ENCODE measurements at places on chromosomes 2 and 18.

- DNase-seq = no peak
These were observed 7.1 kb upstream of the GRHL1 start for GRCh38 chr2:9944330-9944758.

- DNase-seq = peak; percentile 57
These were observed 17.2 kb downstream of the PCBP1 start for GRCh38 chr2:70104231-70105111.

DNA sequence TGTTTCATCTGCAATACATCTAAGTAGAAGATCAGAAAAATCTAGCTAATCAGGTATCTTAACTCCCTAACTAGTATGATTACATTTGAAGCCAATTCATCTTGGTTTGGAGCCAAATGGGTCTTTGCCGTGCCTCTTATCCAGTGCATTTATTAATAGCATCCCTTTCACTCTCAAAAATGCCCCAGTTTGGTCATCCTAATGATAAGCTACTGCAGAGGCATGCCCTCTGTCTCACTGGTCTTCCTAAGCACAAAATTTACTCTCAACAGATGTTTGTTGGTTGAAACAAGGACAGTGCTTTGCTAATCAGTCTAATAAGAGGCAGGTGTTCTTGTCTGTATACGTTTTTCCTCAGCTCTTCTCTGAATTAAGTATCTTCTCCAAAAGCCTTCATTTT, 403.2 kb downstream of the RAD51AP2 start:
- DNase-seq = no peak

DNA sequence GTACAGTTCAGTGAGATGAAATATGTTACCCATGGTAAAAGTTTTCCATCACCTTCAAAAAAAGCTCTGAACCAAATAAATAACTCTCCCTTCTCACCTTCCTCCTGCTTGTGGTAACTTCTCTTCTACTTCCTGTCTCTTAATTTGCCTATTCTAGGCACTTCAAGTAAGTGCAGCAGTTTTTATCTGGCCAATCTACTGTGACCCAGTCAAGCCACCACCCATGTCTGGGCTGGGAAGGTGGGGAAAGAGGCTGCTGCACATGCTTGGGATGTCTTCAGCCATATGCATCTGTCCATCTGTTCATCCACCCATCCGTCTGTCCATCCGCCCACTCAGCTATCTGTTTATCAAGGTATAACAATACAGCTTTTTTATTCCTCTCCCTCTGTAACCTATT, 31.6 kb downstream of the ZNF532 start:
- no peak for DNase-seq

GRCh38 chr2:218285604-218286003, 6.7 kb downstream of the TMBIM1 start:
- DNase-seq = peak; percentile 17

GRCh38 chr2:63434024-63435001, 154.0 kb downstream of the WDPCP start:
- no peak for DNase-seq

- DNase-seq = no peak
These were observed 180.5 kb downstream of the AGPS start for GRCh38 chr2:177573120-177573519.

DNA sequence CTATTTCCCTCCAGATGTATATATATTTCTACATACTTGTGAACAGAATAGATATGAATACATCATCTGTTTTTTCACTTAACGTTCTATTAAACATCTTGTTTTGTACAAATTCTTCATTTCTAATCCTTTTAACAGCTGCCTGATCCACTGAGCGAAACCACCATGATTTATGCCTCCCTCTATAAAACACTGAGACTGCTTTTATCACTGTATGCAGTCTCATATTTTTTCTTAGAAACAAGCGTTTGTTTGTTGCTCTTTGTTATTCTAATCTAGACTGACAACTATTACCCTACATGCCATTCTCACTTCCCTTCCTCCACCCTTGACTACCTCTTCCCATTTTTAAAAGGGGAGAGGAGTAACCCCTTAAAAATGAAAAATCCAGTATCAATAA, 88.2 kb downstream of the DTNB start:
- no peak for DNase-seq

GRCh38 chr2:190997526-190998113, 16.4 kb downstream of the STAT1 start:
- no peak for DNase-seq

- DNase-seq = no peak
These were observed 250.3 kb downstream of the ERBB4 start for GRCh38 chr2:212288308-212288707.

GRCh38 chr2:133054297-133054696, 384.3 kb upstream of the LYPD1 start:
- DNase-seq = no peak

GRCh38 chr2:25794544-25795276, 83.6 kb downstream of the ASXL2 start:
- DNase-seq = no peak

DNA sequence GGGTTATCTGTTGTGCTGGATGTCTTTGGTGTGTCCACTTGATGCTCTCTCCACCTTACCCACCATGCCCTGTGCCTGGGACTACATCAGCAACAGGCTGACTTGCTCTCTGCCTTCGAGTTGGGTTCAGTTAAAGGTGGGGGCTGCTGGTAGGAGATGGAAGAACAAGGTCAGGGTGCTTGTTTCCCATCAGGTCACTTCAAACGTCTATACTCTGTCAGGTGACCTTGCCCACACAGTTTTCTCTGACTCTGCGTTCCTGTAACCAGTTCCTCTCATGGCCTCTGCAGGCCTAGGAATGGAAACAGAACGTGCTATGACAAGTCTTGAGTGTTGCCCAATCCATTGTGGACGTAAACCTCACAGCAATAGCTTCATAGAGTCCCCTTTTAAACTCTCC, 38.4 kb upstream of the PAPOLG start:
- DNase-seq = no peak

DNA sequence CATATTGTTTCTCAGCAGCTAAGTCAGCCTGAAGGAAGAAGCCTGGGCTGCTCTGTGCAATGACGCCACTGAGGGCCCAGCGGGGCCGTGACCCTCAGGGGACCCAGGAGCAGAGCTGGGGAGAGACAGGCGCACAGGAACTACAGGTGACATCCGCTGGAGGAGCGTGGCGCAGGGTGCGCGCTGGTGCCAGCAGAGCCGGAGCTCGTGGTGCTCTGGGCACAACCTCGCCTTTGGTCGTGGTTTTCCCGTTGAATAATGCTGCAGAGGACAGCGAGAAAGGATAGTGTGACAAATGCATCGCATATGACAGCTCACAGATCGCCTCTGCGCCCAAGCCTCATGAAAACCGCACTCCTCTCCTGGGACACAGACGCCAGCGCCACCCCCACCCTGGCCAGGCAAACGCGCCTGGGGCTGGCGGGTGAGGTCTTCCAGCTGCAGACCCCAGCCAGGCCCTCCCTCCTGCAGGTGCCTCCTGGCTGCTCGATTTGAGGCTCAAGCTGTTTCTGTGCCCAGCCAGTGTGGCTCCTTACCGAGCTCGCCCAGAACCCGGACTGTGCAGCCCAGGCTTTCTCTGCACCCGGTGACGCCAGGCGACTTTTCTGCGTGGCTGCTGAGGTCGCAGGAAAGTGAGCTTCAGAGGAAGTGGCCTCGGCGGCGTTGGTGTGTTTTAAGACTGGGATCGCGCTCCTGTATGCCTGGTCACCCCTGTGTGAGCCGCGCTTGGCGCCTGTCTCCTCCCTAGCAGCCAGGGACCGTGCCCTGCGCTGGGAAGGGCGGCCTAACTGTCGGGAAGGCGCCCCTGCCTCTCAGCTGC, 583.1 kb upstream of the HS6ST1 start:
- no peak for DNase-seq

DNA sequence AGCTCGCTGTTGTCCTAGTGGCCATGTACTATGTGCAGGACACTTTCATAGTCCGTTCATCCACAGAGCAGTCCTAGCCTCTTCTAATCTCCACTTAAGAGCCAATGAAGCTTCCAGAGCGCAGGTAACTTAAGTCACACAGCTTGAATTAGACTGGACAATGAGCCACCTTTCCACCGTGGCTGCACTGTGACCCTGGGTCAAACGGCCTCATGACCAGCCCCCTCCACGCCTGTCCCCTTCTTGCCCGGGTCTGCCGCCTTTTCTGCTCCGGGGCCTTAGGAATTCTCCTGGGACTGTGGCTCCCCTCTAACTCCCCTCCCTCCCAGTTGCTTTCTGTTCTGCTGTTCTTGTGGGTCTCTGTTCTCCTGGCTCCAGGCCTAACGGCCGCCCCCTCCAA, 8.4 kb upstream of the PRKCE start:
- no peak for DNase-seq

- no peak for DNase-seq
These were observed 928.7 kb downstream of the SLC4A3 start for GRCh38 chr2:220555961-220556630.

DNA sequence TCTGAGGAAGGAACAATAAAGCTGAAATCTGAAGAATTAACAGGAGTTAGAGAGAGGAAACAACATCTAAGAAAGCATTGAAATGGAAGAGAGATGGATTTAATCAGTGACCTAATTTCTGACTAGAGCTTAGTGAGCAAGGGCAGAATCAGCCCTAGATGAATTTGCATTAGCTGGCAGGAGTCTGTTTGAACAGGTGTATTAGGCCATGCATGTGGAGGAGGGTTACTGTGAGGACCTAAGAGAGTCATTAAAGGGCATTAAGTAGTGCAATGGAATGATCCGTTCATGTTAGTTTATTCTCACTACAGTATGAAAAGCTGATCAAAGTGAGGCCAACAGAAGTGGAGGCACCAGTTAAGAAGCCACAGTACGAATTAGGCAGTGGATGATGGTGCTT, 285.3 kb downstream of the GRB14 start:
- DNase-seq = no peak

GRCh38 chr2:224060783-224061482, 21.8 kb upstream of the SERPINE2 start:
- no peak for DNase-seq

- DNase-seq = no peak
These were observed 176.9 kb downstream of the KCNH7 start for GRCh38 chr2:162661618-162662017.

DNA sequence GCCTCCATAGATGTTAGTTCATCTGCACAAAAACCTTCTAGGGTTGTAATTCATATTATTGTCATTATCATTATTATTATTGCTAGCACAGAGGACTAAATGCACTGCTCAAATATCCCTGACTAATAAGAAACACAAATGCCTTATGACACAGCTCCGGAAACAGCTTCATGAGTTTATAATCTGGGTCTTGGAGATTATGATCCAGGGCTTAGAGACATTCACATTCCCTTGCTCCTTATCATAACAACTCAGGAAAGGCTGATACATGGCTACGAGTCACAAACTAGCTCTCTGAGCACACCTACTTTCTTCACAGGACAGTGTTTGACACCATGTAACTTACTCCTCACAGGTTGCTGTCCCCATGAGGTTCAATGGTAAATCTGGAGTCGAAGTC, 102.2 kb upstream of the TTC39C start:
- no peak for DNase-seq

DNA sequence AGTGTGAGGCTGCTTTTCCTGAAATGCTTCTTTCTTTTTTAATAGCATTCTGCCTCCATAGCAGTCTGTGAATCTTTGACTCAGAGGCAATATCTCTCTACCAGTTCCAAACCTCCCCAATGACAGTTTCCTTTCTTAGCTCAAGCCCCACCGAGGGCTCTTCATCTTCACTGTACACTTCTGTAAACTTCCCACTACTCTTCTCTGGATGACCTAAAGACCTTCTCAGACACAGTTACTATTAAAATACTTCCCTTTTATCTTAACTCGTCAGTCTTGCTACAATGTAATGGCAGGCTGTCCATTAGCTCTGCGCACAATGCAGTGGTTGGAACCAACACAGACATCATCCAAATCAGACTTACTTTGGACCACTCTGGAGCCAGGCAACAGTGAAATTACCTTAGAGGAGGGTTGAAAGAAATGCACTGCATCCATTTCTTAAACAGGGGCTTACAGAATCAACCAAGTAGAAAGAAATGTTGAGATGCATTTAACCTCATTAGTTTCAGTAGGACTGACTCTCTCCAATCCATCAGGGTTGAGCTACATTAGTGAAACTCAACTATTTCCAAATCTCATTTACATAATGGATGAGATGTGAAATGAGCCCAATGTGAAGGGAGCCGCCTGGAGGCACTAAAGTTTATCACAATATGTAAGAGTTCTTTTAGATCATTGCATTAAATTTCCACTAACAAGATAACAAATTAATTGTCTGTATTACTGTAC, 343.8 kb downstream of the SETBP1 start:
- DNase-seq = no peak

DNA sequence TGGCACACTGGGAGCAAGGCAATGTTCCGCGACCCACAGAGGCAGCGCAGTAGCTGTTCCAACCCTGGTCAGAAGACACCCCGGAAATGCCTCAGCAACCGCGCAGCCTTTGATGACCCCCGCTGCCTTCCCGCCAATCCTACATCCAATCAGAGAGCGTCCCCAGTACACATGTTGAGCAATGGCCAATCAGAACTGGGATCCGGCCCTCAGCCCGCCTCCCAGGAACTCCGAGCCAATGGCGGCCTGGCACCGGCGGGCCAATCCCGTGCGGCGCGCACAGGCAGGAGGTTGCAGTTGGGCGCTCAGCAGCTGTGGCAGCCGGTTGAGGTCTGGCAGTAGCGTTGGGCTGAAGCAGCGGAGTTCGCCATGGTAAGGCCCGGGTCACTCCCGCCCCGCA, at the start of gene TUBA3D:
TUBA3D (plus strand) TSS at position 289 of the 400 bp plus-strand sequence; CDS start at position 370, 81 bp downstream.
- no peak for DNase-seq

- DNase-seq = no peak
These were observed 62.8 kb upstream of the SLC39A10 start for GRCh38 chr2:195594248-195594647.

- DNase-seq = no peak
These were observed 31.7 kb downstream of the SLC40A1 start for GRCh38 chr2:189548666-189549448.

DNA sequence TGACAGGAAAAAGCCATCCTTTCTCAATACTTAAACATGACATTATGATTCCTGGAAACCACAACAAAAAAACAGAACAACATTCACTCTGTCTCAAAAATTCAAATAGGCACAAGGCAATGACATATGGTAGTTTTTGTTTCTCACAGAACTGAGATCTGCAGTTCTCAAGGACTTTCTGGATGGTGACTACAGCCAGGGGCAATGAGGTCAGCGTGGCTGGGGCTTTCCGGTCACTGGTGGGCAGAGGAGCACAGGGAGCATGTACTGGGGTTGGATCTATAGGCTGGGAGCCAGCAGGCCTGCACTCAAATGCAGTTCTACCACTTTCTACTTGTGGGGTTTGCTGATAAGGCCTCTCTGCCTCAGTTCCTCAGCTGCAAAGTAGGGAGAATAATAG, 72.0 kb downstream of the CTAGE1 start:
- DNase-seq = no peak
